ENCODE measurements at places on chromosomes 7 and 10. TPM values are rescaled to one million over a fixed set of nuclear protein-coding genes. Genes with fewer than 3 reads are reported as not detected.

C10orf67 gene
- total RNA-seq = under 0.01 TPM

SAMD8 gene
- 23.1 TPM for total RNA-seq

TMEM139 gene
- not detected for total RNA-seq

PON2 gene
- total RNA-seq = 41.2 TPM

PNLIPRP1 gene
- not detected for total RNA-seq

VAX1 gene
- total RNA-seq = not detected

INHBA gene
- total RNA-seq = 2.5 TPM

PNLIPRP3 gene
- total RNA-seq = 0.37 TPM

ATP6V0A4 gene
- not detected for total RNA-seq

SERPINE1 gene
- 464 TPM for total RNA-seq
